ENCODE measurements at places on chromosomes 2 and 18.

DNA sequence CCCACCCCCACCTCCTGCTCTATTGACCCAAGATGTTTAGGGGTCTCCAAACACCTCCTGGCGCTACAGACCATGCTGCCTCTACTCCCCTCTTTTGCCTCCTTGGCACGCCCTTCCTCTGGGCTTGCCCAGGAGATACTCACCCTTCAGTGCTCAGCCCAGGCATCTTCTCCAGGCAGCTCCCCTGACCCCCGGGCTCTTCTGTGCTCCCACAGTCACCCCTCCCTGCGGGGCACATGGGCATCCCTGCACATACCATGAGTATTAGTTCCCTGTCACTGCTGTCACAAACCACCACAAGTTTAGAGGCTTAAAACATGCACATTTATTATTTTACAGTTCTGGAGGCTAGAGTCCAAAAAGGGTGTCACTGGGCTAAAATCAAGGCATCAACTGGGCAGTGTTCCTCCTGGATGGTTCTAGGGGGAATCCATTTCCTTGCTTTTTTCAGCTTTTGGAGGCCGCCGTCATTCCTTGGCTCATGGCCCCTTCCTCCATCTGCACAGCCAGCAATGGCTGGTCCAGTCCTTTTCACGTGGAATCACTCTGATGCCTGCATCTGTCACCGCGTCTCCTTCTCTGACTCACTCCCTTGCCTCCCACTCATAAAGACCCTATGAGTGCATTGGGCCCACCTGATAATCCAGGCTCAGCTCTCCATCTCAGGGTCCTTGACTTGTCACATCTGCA is 230.4 kb upstream of the COPS8 start:
- no peak for DNase-seq

GRCh38 chr2:9021563-9022211 is 18.2 kb upstream of the MBOAT2 start:
- no peak for DNase-seq

DNA sequence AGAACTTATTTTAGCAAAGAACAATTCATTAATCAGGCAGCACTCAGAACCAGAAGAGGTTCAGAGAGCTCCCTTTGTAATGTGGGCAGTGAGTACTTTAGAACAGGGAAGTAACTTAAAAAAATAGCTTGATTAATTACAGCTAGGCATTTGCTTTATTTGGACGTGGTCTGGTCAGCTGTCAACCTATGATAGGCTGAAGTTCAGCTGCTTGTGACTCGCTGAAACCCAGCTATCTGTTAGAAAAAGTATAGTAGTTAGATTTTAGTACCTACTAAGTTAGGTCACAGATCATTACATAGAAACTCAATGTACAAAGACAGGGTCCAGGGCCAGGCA is 40.0 kb downstream of the PKDCC start:
- no peak for DNase-seq

- no peak for DNase-seq
These were observed 302.8 kb upstream of the CCDC68 start for GRCh38 chr18:55262021-55262560.

DNA sequence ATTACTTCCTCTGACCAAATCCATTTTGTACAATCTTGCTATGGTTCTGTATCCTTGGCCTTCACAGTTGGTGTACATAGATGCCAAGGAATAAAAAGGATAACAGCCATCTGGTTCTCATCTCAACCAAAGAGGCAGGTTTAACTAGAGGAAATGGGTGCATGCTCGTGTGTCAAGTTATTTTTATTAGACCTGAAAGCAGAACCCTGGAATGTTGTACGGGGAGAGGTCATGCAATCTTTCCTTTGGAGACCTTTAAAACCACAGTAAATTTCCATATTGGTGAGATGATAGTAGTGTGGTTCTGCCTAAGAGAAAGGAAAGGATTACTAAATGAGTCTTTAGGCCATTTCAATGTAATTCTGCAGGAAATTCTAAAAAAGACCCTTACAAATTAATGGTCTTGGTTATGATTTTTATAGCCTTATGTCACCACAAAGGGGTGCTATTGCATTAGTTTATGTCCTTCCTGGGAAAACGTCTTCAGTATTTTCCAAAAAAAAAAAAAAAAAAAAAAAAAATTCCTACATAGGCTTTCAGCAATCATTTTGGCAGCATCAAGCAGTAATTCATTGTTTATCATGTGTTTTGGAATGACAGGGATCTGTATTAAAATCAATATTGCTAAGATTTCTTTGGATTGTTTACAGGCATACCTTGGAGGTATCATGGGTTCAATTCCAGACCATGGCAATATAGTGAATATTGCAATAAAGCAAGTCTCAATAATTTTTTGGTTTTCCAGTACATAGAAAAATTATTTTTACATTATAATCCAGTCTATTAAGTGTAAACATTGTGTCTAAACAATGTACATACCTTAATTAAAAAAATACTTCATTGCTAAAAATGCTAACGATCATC is 270.8 kb downstream of the NYAP2 start:
- DNase-seq: no peak

- no peak for DNase-seq
These were observed 23.0 kb upstream of the SMAD2 start for GRCh38 chr18:47953471-47953931.

- DNase-seq: no peak
These were observed 163.0 kb downstream of the PRKCE start for GRCh38 chr2:45814488-45814887.

GRCh38 chr2:887639-888038 is 63.0 kb upstream of the SNTG2 start:
- no peak for DNase-seq
